HuH-7 (cell line): ENCODE measurements at places on chromosomes 7 and 10.

GRCh38 chr7:84714765-84715164 lies 472.1 kb downstream of the SEMA3D start:
- no peak for DNase-seq

DNA sequence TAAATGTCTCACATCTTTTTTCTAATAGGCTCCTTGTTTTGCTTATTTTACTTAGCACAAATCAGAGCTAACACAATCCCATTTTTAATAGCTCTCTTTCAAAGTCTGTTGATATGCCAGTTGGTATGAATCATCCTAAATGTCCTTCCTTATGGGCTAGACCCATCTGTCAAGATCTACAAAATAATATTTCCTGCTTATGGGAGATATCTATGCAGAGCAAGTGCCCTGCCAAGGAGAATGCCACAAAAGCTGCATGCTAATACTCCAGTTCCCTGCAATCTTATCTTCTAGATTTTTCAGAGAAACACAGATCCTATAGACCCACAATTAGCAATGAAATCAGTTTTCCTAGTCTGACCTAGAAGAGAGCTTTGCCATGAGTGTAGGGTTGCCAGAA lies 230.8 kb upstream of the NPVF start:
- DNase-seq, result no peak

- DNase-seq, result no peak
Observed at GRCh38 chr7:93148727-93149126, 542 bp upstream of the SAMD9L start.

- no peak for DNase-seq
Observed at GRCh38 chr7:48755061-48755555, 169.2 kb upstream of the CDC14C start.

DNA sequence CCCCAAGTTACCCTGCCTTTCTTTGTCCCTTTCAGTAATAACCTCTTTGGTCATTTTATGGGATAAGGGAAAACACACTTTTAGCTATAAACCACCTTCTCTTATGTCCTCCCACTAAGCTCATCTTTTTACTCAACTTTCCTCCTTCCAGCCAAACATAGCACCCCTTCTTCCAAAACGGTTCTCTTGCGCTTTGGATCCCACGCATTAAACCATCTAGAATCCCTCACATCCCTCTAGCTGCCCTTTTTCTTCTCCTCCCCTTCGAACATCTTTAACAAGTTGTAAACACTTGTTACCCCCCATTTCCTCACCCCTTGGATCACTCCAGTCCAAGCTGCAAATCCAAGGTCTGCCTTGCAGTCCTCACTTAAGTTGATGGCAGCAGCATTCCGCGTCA lies 13.4 kb downstream of the WAPL start:
- DNase-seq, result no peak

GRCh38 chr7:47582764-47583738 lies 1.1 kb upstream of the TNS3 start:
- DNase-seq, result no peak

DNA sequence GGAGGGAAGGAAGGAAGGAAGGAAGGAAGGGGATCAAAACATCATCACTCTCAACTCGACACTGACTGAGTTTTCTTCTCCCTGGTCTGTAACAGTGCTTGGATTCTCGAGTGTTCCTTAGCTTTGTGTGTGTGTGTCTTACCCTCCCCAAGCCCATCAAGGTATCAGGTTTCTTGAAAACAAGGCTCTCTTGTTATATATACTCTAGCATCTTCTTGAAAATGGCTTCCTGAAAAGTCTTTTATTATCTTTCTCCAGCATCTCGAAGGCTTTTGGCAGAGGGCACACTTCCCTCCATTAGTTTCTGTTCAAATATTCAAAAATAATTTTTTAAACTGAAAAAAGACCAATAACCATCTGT lies 13.4 kb downstream of the SERPINE1 start:
- no peak for DNase-seq

DNA sequence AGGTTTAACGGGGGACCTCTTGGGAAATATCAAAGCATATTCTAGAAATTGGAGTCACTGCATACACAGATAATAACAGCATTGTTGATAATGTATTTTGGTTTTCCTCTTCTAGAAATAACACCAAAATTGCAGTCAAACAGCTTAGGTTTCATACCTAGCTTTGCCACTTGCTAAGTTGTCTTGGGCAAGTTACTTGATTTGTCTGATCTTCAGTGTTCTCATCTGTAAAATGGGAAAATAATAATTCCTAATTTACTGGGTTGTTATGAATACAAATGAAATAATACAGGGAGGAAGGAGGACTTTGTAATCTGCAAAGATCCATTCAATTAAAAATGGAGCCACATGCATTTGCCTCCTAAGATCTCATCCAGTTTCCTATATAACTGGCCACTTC lies 20.3 kb upstream of the NUP205 start:
- DNase-seq, result no peak

- DNase-seq, result no peak
Observed at GRCh38 chr7:25240340-25240739, 12.1 kb upstream of the NPVF start.

- DNase-seq, result no peak
Observed at GRCh38 chr7:377080-378040, 87.4 kb downstream of the FOXL3 start.

- DNase-seq, result no peak
Observed at GRCh38 chr7:128794020-128794419, 2.3 kb downstream of the CCDC136 start.

DNA sequence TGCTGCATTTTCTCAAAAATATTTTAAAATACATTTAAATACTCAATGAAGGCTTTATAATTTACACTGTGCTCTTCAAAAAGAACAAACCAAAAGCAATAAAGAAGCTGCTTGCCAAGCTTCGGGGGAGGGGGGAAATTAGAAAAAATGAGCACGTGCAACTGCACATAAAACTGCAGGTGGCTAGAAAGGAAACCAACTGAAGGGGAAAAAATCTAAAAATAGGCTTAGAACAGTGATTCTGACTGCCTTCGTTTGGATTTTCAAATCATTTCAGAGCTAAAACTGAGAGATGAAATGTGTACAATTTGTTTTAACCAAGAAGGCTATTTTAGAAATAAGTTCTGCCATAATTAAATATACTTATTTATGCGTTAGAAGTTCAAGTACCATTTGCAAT lies 61.4 kb downstream of the ABI1 start:
- DNase-seq, result no peak

- no peak for DNase-seq
Observed at GRCh38 chr7:115127399-115128021, 205.6 kb downstream of the MDFIC start.

GRCh38 chr10:5832946-5833345 lies 19.7 kb upstream of the GDI2 start:
- DNase-seq, result no peak

DNA sequence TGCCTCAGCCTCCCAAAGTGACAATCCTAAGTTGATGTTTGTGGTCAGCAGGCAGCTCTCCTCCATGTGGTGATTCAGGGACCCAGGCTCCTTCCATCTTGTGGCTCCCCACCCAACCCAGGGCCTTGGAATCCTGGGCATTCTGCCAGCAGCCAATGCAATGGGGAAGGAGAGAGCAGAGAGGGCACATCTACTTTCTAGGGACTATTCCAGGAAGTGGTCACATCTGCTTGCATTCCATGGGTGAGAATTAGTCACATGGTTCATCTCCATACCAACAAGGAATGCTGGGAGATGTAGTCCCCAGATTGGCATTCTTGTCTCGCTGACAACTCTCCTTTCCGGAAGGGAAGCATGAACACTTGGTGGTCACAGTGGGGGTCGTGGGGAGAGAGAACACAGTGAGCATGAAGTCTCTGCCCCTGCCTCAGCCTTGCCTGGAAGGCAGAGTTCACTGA lies 9.9 kb upstream of the SRRM3 start:
- no peak for DNase-seq

GRCh38 chr7:72924386-72924732 lies 536 bp upstream of the POM121 start:
- DNase-seq, result no peak
